Mucosa of descending colon (tissue), 3 donors: ENCODE measurements at places on chromosomes 12 and 14. TPM values are rescaled to one million over a fixed set of nuclear protein-coding genes. Genes with fewer than 3 reads are reported as not detected.

- peak; percentile 95 for DNase-seq
Observed at GRCh38 chr12:124913474-124914391, 717 bp downstream of the UBC start.

- no peak for DNase-seq
Observed at GRCh38 chr12:2243275-2243674, 190.5 kb downstream of the CACNA1C start.

DNA sequence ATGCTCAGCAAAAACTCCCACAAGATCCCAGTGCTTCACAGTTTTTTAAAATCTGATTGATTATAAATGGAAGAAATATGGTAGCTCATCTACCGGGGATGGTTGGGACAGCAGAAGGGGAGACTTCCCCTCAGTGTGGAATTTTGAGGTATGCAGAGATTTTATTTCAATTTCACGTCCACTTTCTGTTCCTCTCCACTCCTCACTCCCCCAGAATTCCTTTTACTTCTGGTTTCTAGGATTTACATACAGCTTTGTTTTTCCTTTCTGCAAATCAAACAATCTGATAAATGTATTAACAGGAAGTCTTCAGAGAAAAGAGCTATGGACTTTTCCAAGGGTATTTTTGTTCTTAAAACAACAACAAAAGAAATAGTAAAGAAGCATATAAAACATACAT lies 181.5 kb upstream of the ARHGAP5 start:
- no peak for DNase-seq

DNA sequence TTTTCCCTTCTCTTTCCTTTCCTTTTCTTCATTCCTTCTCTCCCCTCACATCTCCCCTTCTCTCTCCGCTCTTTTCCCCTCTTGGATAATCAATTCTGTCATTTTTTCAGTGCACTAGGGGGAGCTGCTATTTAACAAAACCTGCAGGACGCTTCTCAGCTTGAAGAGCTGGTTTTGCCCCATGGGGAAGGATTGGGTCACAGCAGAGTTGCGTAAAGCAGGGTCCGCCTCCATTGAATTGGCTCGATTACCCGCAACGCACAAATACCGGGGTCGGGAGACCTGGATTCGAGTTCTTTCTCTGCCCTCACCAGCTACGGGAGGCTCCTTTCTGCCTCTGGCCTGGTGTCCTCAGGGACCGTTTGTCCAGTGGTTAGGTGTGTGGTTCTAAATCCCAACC lies 42.1 kb upstream of the CHGA start:
- DNase-seq: no peak

GRCh38 chr14:58460772-58461171 lies 33.3 kb downstream of the KIAA0586 start:
- no peak for DNase-seq

GRCh38 chr12:119694111-119694510 lies 26.2 kb downstream of the PRKAB1 start:
- no peak for DNase-seq

DNA sequence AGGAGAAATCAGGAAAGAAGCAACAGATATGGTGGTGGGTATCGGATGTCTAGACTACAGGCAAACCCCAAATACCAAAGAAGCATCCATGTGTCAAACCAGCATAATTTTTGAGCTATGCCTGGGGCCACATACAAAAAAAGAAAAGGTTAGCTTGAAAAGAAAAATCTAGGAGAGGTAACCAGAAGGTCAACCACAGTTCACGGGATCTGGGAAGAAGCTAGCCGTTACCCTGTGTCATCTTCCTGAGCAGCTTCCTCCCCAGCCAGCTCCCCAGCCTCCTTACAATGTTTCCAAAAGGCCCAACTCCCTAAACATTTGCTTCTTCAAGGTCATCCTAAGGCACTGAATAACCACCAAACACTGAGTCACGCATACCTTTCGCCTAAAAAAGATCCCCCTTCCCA lies 3.1 kb downstream of the SINHCAF start:
- peak; percentile 16 for DNase-seq

GRCh38 chr14:85542623-85543022 lies 12.7 kb downstream of the FLRT2 start:
- DNase-seq: no peak

GRCh38 chr12:68157380-68157779 lies 2.2 kb downstream of the IFNG start:
- DNase-seq: no peak

- no peak for DNase-seq
Observed at GRCh38 chr12:43586646-43587245, 34.7 kb upstream of the ADAMTS20 start.

GRCh38 chr12:126518596-126519200 lies 1453.5 kb downstream of the AACS start:
- DNase-seq: no peak

DNA sequence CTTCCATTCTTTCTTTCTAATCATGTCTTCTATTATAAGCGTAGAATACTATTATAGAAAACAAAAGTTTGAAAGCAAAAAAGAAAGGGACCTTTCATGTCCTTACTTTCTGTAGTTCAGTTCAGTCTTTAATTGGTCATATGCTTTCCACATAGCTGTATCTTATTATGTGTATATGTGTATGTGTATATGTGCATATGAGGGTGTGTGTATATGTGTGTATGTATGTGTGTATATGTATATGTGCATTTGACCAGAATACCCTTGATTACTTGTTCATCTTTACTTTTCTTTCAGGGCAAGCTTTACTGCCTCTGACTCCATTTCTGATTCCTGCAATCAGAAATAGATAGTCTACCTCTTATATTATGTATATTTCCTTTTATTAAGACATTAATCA lies 88.6 kb downstream of the FBXO33 start:
- DNase-seq: no peak

DNA sequence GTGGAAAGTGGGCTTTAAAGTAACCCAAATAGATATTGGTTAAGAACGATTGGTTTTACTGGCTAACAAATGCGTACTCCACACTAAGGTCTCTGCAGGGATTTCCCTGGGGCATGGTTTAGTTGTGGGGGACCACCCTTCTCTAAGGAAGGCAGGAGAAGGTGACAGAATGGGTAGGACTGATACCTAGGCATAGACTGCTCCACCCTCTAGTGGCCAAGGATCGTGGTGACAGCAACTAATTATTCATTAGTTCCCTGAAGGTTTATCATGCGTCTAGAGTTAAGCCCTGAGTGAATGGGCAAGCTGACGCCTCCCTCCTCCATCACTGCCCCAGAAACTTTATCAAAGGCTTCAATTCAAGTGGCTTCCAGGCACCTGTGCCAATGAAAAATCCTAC lies 9.1 kb downstream of the FAM181A start:
- no peak for DNase-seq

DNA sequence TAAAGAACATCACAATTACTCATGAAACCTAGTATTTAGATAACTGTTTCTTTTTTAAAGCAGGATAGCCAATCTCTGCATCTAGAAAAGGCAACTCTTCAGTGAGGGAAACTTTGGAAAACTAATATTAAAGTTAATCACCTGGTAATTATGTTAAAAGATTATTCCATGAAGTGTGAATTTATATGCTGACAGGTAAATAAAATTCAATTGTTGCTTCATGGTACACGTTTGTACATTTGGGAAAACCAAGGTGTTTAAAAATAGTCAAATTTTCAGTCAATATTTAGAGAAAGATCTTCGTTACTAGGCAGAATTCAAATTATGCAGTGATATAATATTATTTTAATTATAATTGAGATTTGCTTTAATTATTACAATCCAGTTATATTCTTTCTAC lies 100.1 kb upstream of the LRFN5 start:
- DNase-seq: no peak

DNA sequence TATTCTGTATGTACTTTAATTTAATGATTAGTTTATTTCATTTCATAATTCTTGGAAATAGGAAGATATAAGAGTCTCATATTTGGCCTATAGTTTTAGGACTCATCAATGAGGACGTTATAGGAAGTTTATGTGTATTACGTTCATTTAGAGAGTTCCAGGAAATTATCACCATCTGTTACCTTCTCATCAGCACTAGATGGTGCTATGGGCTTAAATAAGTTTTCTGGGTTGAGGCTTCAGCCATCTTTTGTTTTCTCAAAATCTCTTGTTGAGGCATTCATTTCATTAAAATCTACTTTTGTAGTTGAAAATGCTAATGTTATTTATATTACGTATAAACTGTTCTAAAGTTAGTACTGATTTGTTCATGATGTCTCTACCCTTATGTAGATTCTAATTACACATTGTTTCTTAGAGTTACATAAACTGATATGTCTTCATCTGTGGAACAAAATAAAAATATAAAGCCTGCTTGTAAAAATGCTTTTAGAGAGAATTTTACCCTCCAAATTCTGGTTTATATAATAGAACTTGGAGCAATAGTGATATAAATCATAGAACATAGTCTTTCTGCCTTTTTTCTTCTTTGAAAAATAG lies 89.2 kb downstream of the CFAP54 start:
- no peak for DNase-seq

- DNase-seq: no peak
Observed at GRCh38 chr14:102580550-102581110, 11.8 kb upstream of the RCOR1 start.

DNA sequence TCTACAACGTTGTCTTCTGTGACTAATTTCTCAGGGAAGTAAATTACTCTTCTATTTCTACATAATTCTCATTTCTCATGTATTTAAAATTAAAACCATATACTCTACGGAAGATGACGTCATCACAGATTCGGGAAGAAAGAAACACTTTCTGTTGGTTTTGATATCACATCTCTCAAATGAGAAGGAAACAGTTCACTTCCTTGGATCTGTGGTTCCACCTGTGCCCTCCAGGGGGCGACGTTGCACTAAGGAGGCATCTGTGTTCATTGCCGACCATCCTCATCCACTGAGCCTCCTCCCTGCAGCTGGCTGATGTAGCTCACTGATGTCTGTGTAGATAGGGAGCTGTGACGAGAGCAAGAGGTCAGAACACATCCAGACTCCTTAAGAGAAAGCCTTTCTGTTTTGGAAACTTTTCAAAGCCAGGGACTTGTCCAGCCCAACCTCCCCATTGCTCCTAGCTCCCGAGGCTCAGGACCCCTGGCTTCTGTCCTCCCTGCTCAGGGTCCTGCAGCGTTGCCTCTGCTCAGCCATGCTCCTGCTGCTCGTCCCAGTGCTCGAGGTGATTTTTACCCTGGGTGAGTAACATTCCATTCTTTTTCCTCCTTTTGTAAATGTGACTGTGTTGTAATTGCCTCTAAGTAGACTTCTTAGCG lies 172.7 kb upstream of the OR4E1 start:
- DNase-seq: peak; percentile 60

- DNase-seq: peak; percentile 99
Observed at GRCh38 chr14:88189417-88190191, 133.5 kb downstream of the KCNK10 start.

DNA sequence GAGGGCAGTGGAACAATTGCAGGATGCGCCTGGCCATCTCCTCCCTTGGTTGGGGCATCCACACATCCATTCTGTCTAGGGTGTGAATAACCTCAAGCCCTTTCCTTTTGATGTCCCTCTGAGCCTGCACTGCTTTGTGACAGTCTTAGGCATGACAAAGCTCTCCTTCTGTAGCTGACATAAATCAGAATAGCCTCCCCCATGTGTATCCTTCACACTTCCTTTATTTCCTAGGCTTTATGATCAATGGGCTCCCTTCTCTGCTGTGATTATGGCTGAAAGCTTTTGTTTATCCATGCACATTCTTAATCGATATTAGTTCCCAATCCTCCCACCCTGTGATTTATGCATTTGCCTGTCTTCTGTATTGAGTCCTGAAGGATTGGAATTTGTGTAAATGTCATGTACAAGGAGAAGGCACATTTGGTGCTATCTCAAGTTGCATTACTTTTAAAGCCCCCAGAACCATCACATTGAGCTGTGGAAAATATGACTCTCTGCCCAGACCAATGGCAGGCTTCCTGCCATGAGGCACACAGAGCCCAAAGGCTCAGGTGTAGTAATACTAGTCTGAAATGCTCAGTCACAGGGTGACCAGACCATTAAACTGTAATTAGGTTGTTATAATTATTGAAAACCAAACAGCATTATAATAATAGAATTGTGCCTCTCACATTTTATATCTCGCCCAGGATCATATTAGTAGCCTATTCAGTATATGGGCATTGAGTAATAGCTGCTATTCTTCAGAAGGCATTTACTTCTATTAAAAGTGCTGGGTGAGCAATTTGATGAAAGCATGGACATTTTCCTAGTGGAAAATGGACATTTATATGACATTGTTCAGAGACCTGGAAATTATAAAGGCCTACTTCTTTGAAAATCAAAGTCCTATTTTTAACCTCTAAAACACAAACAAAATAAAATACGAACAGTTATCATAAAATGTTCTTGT lies 14.0 kb downstream of the EMP1 start:
- no peak for DNase-seq

DNA sequence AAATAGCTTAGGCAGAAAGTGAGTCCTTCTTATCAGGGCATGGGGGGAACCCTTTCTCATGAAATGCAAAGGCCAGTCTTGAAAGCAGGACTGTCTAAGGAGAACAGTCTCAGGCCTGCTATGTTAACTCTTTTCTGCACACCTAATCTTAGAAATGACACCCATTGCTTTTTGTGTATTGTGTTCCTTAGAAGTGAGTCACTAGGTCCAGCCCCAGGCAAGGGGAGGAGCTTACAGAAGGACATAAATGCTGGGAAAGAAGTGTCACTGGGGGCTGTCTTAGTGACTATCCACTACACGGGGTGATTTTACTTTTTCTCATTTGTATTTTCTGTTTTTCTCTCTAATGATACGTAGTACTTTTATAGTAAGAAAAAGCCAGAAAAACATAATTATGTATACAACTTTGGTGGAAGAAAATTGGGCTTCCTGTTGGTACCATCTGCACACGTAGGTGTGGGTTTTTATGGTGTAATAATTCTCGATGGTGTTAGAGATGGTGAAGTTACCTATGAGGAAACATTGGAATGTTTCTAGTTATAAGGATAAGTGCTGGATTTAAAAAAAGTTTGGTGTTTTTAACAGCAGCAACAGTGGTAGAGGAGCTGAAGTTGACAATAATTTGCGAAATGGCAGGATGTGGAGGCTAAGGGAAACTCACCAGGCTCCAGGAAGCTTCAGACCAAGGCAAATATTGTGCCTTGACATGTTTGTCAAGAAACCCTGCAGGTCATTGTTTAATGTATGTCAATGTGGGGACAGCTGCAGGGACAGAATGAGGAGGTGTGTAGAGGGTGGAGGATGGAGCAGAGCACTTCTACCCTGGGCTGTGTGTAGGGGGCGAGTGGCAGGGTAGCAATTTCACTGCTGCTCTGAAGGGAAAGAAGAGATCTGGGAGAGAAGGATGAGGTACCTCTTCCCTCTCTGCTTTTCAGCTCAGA lies 214.9 kb downstream of the KTN1 start:
- DNase-seq: no peak

Gene TAC3
- 1.8 TPM for total RNA-seq

Gene CLEC1B
- total RNA-seq: not detected

Gene SERPINA5
- total RNA-seq: 0.53 TPM

Gene VASH1
- 4.8 TPM for total RNA-seq

Gene DNAI7
- total RNA-seq: not detected

Gene MYF5
- total RNA-seq: not detected

Gene CELA1
- not detected for total RNA-seq
